ENCODE measurements at places on chromosomes 11 and 22.

GRCh38 chr11:8867035-8867434 lies 44.0 kb upstream of the AKIP1 start:
- DNase-seq: no peak

GRCh38 chr22:49577168-49578060 lies 250.3 kb downstream of the BRD1 start:
- DNase-seq: no peak

DNA sequence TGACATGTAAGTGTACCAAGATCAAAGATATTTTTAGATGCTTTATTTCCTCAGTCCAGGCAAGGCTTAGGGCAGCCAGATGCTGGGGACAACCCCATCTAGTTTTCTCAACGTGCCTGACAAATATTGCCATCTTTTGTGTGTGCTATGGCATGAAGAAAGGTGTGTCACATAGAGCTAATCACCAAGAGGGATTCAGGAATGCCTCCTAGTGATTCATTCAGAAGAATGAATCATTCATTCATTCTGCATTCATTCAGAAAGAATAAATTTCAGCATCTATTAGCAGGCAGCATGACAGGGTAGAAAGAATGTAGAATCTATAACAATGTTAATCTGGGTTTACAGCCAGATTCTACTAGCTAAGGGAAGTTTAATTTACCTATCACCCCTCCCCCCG lies 75.4 kb upstream of the LRRC4C start:
- DNase-seq: no peak

- no peak for DNase-seq
Observed at GRCh38 chr11:9953994-9954626, 290.2 kb downstream of the SWAP70 start.

DNA sequence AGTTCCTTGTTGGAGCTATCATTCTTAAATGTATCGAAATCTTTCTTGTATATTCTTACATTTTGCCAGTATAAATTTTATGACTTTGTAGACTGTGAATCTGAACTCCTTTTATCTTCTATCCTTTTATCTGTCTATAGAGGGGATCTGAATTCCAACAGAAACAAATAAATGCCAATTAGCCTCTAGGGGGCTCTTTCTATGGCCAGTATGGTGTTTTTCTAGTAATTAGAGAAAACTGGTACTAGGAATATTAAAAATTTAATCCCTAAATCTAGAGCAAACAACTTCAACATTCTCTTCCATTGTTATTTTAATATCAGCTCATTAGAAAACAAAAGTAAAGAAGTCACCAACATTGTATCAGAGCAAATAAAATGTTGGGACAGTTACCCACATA lies 21.5 kb upstream of the CAT start:
- DNase-seq: no peak

DNA sequence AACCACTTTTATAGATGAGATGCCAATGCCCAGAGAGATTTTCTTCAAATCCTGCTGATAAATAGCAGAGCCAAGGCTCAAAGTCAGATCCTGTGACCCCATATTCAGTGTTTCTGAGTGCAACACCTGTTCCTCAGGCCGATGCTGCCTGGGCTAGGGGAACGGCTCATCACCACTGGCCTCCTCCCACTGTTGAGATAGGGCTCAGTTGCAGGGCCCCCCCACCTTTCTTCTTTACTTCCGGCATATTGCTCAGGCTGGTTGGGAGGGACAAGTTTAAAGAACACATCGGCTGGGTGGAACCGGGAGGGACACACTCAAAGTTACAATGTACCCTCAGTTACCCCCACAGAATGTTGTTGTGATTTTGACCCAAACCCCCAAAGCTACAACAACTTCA lies 88.3 kb upstream of the CRTAM start:
- DNase-seq: no peak

GRCh38 chr22:44314425-44315067 lies 1.8 kb upstream of the SHISAL1 start:
- DNase-seq: no peak

- DNase-seq: peak; percentile 1
Observed at GRCh38 chr11:73907191-73907590, 30.4 kb downstream of the PAAF1 start.

GRCh38 chr11:6608011-6608410 lies 4.0 kb downstream of the TAF10 start:
- DNase-seq: no peak

DNA sequence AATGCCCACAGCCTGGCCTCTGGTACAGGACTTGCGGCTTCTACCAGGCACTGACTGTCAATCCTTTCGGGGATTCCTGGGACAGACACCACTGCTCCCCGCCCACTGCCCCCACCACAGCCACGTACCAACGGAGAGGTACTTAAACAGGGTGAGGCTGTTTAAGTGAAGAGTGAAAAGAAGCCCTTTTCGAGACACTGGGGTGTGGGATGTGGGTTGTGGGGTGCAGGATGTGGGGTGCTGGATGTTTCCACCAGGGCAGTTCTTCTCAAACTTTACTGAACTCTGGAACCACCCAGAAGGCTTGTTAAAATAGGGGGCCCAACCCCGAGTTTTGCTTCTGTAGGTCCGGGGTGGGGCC lies 34.2 kb upstream of the PRR5 start:
- peak; percentile 43 for DNase-seq

DNA sequence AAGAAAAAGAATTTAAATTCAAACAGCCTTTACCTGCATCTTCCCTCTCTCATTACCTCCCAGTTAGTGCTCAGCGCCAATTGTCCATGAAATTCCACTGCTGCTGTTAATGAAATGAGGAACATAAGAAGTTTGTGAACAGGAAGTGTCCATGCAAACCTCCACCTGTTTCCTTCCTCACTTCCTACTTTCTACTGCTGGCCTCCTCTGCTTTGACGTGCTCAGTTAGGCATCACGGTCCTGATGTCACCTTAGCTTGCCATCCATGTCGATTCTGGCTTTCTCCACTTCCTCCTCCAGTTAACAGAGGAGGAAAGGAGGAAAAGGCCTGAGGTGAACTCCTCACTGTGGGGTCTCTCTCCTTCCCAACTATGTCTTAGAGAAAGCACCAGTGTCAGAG lies 26.9 kb upstream of the HTR3A start:
- DNase-seq: no peak

GRCh38 chr22:45673482-45674175 lies 2.0 kb downstream of the ATXN10 start:
- DNase-seq: no peak

- no peak for DNase-seq
Observed at GRCh38 chr22:49213731-49214352, 613.8 kb downstream of the BRD1 start.

GRCh38 chr11:80841675-80842074 lies 1400.8 kb upstream of the TENM4 start:
- DNase-seq: no peak

DNA sequence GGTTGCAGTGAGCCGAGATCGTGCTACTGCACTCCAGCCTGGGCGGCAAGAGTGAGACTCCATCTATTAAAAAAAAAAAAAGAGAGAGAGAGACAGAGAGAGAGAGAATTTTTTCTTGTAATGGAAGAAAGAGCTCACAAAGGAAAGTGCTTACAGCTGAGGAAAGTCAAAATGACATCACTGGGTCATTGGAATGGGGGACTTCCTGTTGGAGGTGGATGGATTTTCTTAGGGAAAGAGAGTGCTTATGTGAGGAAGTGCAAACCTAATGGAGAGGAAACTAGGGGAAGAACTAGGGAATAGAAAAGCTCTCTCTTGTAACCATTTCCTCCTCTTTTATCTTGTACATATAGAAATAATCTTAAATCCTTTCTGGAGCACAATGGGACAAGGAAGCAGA lies 6.3 kb upstream of the PIWIL4 start:
- DNase-seq: no peak

DNA sequence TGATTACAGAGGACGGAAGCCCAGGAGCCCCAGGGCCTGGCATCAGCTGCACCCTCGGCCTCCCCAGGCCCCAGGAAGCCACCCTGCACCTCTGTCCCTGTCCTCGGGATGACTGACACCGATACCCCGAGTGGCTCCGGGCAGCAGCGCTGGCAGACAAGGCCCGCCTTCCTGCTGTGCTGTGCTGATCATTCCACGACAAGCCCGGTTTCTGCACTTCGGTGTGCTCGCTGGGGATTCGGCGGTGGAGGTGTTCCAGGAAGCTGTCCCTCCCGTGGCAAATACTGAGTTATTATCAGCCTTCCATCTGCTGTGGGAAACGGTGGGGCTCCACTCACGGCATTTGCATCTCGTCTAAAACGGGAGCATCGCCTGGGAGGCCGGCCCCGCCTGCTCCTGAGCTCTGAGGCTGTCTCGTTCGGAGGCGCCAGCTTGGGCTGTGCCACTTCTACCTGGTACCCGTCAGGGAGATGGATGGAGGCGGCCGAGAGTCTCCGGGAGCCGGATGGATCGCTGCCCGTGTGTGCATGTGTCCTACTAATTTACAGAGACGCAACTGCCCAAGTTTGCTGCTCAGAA lies 506.1 kb downstream of the BRD1 start:
- DNase-seq: no peak

- no peak for DNase-seq
Observed at GRCh38 chr22:31160328-31160978, 471 bp downstream of the RNF185 start.
